ENCODE measurements at places on chromosomes 7 and 10.

- DNase-seq, result no peak
Observed at GRCh38 chr7:151992375-151992774, 33.1 kb upstream of the GALNT11 start.

DNA sequence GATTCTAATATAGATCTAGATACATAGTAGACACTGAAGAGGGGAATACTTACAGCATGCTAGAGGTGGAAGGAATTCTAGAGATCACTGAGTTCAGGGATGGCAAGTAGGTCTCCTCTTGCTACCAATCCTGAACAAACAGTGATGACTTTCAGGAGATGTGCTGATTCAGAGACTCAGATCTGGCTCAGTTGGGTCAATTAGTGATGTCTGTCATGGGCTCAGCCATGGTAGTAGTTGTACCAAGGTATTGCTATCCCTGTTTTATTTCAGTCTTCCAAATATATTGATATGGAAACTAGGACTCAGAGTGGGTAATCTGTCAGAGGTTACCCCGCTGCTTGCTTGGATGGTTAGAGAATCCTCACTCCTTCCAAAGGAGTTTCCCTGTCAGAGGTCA, 38.5 kb downstream of the UNC5B start:
- no peak for DNase-seq

DNA sequence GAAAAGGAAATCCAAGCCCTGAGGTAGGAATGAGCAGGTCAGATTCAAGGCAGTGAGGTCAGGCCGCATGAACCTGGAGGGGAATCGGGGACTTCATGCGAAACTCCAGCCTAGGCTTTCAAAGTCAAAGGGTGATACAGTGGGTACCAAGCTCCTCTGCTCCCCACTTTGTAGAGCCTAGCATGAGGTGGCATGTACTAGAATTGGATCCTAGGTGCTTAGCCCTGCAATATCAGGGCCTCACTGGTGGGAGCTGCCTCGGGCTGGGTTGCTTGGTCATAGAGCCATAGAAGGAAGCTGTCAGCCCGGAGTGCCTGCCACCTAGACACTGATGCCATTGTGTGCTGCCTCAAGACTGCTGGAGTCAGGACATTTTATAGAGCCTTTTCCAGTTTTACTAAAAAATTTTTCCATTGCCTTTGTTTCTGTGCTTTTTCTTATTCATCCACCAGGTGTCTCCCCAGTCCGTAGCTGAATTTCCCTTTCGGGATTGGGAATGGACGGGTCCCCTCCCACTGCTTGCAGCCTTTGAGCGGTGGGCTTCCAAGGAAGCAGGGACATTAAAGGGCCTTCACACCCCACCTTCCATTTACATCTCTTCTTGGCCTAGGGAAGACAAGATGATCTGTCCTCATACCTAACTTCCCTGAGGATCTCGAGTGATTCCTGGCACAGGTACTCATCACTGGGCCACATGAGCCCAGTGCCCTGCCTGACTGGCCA, 5.5 kb upstream of the LZTS2 start:
- no peak for DNase-seq

DNA sequence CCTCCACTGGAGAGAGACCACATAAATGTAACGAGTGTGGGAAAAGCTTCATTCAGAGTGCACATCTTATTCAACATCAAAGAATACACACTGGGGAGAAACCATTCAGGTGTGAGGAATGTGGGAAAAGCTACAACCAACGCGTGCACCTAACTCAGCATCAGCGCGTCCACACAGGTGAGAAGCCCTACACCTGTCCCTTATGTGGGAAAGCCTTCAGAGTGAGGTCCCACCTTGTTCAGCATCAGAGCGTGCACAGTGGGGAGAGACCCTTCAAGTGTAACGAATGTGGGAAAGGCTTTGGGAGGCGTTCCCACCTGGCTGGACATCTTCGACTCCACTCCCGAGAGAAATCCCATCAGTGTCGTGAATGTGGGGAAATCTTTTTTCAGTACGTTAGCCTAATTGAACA, 20.6 kb downstream of the FAM200A start:
- DNase-seq, result no peak

All from T-helper 2 cell (primary cell).